Panc1 (cell line): ENCODE measurements at places on chromosomes 4 and X.

DNA sequence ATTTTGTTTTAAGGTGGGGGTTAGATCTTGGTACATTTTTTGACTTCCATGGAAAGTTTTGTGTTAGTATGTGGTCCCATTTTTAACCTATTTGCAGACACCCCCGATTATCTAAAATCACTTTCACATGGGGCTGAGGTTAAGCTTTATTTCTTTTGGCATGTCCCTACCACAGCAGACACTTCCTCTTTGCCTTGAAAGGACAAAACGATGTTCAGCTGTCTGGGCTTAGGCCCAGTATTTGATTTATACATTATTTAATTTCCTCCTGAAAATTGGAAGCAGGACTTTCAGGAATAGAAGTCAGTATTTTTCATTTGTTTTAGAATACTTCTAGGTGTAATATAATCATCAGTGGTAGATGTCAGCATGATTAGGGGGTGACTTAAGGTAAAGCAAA, 112.4 kb upstream of the SPRY1 start:
- DNase-seq: no peak

DNA sequence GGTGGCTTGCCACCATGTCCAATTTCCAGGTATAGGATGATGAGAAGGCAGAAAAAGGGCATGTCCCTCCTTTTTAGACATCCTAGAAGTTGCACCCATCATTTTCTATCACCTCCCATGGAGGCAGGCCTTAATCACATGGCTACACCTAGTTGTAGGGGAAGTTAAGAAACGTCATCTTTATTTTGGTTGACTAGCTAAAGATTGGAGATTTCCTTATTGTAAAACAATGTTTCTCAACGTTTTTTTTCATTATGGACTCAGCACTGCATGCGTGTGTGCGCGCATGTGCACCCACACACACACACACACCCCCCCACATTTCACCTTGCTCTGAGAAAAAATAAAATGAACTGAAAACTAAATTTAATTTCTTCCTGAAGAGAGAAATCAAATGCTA, 2.0 kb upstream of the CXCL9 start:
- no peak for DNase-seq

- DNase-seq: no peak
These were observed 27.6 kb downstream of the WDR44 start for GRCh38 chrX:118373538-118373937.

DNA sequence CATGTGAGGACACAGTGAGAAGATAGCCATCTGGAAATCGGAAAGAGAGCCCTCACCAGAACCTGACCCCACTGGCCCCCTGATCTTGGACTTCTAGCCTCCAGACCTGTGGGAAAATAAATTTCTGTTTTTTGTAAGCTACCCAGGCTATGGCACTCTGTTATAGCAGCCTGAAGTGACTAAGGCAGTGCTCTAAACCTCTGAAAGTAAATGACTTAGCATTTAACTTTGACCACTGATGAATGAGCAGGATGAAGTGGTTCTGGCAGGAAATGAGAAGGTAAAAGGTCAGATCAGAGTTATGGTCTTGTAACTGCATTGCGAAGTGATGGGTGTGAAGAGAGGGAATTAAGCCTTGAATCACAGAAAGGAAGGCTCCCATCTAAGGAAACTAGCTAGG, 17.0 kb downstream of the GPAT3 start:
- no peak for DNase-seq

DNA sequence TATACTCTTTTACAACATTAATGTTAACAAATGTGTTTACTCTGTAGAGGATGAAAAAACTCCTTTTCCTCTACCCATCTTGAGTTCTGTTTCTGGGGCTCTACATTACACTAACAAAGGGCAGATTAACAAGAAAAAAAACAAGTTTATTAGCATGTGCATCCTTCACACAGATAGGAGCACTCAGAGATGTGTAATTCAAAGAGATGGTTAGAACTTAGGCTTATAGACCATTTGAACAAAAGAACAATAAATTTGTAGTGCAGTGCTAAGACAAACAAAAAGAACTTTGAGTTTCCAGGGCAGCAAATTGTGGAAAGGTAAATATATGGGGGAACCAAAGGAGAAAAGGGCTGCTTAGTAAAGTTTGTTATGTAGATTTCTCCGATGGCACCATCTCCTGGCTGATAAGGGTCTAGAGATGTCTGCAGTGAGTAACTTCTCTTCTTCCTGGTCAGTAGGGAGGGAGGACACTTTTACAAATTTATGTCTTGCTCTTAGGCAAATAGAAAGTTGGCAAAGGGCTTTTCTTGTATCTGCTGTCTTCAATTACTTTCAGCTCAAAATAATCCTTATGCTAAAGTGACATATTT, 1249.9 kb upstream of the TENM3 start:
- no peak for DNase-seq

- no peak for DNase-seq
These were observed 102.7 kb upstream of the ZNF827 start for GRCh38 chr4:146041139-146042004.

DNA sequence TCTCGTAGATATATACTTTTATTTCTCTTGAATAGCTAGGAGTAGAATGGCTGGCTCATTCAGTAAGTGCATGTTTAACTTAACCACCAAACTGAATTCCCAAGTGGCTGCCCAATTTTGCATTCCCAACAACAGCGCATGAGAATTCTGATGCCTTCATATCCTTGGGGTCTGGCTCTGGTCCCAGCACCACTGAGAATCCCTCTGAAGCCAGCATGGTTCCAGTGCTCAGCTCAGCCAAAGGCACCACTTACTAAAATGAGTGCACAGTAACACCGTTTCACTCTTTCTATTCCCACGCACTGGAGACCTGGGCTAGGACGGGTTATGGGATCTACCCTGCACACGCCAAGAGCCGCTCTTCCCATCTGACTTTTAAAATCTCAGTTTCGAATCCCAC, 60.4 kb downstream of the CASP3 start:
- DNase-seq: no peak

GRCh38 chrX:28133763-28134162, 152.5 kb upstream of the DCAF8L1 start:
- no peak for DNase-seq

DNA sequence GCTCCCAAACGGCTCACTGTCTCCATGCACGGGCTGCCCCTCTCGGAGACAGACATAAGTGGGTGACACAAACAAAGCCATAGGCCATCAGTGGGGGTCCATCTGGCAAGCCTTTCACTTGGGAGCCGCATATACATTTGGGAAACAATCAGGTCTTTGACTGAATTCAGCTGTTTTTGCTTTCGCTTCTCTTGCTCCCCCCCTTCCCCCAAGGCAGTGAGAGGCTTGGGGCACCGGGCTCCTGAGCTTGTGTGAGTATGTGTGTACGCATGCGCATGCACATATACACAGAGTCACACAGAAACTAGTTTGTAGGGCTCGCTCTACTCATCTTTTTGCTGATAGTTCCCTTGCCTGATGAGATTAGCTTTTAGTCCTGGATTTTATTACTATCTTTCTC, 284.4 kb downstream of the AFF2 start:
- DNase-seq: no peak

DNA sequence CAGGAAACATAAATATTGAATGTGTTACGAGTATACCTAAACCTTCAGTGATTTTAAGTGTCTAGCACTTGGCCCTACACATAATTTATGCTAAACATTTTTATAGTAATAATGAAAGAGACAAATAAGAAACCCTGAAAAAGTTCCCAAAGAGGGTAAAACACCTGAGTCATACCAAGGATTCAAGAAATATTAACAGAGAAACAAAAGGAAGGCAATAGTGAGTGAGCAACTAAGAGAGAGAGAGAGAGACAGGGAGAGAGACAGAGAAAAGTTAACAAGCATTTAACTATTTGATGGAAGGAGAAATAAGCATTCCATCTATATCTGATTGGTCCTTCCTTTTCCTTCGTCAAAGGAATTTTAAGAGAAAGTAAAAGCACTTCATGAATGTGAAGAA, 743.6 kb upstream of the POU3F4 start:
- DNase-seq: no peak

DNA sequence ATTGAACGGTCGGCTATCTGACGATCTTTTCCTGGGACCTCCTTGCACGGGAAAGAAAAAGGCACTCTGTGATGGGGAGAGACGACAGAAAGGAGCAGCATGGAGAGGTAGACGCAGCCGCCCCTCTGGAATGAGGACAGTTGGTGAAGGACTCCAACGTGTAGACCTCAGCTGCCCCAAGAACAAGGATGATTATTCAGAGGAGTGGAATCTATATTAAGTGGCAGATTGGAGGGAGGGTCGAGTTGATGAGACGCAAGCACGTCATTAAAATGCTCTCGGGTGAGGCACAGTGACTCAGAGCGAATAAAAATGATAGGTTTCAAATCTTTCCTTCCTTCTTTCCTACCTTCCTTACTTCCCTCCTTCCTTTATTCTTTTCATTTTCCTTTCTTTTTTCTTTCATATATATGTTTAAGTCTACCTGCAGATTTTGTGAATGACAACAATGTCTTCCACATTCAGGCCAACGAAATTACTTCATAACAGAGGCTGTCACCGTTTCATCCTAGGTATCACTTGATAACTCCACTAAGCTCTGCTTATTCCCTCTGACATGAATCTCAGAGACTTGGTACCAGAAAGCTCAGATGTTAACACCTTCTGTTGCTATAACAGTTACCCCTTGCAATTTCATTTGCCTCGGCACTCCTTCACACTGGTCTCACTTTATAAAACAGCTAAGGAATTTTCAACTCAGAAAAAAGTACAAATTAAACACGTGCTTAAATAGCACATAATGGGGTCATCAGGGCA, 110.0 kb upstream of the PPARGC1A start:
- no peak for DNase-seq

DNA sequence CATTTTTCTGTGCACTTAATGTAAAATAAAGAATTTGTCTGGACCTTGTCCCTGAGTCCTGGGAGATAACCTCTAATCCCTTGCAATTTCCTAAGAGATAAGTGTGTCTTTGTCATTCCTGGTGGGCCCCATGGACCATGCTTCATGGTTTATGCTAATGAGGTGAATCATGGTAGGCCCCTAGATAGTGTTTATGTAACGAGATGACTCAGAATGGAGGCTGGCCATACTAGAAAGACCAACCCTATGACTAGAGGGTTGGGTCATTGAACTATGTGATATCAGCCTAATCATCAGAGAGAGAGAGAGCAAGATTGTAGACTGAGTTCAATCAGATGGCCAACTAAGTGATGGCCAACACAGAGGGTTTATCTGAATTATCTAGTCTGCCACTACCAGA, 64.2 kb upstream of the NHSL2 start:
- no peak for DNase-seq

- DNase-seq: no peak
These were observed 147.7 kb downstream of the PRR32 start for GRCh38 chrX:126967225-126967624.

DNA sequence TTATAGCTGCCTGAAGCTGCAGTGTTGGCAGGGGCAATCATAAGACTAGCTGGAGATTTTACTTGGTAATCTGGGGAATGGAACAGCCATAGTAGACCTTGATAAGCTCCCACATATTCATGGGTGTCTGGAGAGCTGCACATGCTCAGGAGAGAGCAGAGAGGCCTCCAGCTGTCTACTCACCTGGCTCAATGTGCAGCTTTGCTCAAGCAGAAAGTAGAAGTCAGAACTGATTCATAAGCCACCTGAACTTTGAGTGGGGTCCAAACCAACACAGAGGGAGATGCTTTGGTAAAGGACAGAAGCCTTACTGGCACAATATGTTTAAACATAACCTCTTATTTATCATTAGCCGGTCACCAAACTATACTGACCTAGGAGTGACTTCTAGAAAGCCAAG, 54.4 kb downstream of the KDM6A start:
- DNase-seq: no peak

- DNase-seq: no peak
These were observed 237.4 kb downstream of the DCLK2 start for GRCh38 chr4:150315691-150316090.

DNA sequence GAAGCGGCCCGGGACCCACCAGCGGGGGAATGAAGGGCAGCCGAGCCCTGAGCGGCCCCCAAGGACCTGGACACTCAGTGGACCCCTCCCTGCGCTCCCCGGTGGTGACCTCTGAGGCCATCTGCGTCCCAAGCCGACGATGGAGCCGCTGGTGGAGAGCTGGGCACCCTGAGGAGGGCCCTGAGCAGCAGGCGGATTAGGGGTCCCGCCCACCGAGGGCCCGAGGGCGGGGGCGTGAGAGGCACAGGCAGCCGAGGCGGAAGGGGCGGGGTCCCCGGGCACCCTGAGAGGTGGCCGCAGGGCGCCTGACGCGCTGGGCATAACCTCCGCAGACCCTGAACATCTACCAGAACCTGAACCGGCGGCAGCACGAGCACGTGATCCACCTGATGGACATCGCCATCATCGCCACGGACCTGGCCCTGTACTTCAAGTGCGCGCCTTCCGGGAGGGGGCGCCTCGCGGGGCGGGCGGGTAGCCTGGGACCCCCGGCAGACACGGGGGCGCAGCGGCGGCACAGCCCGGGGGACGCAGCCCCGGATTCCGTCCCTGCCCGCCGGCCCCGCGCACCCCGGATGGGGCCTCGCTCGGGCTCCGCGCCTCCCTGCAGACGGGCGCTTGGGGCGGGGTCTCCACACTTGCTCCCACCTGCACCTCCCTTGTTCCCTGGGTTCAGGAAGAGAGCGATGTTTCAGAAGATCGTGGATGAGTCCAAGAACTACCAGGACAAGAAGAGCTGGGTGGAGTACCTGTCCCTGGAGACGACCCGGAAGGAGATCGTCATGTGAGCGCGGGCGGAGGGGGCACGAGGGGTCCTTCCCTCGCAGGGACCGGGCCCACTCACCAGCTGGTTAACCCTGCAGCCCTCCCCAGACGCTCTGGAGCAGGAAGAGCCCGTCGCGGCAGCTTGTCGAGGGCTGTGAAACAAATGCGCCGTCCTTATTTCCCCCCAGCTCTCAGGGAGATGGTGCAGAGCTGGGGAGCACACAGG, 10.3 kb downstream of the ATP5ME start:
- DNase-seq: no peak

DNA sequence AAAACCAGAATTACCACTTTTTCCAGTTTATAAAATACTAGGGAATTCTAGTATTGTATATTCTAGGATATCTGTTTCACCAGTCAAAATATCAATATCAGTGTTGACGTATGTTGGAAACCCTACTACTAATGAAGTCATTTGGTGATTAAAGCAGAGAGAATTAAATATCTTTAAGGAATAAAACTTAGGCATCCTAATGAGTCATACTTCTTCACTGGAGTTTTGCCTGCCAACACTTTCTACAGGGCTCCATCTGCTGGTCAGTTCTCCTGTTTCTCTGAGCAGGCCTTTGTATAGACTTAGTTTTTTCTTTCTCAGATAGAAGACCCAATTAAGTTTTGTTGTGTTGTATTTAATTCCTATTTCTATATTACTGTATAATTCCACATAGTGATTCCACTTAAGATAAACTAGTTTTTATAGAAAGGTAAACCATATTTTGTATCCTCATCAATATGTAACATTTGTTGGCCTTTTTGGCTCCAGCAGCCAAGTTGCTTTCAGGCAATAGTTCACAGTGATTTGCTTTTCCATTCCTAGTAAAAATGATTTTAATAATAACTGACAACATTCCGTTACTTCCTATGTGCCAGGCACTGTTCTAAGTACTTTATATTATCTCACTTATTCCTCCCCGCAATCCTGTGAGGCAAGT, 3.5 kb downstream of the AP1AR start:
- peak; percentile 50 for DNase-seq
